ENCODE measurements at places on chromosomes 2 and 18.

DNA sequence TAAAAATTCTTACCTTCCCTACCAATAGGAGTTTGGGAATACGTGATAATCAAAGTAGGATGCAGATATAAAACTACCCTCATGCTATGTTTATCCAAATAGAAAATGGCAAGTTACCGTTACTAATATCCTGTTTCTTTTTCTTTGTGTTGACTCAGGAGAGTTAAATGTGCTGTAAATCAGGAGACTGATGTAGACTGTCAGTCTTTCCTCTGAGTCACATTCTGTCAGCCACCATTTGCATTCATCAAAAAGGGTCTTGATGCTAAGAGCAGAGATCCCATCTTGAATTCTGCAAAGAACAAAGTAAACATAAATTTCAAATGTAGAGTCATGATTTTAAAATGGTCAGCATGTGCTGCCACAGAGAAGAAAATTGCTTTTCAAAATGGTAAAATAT lies 712.8 kb downstream of the SOCS6 start:
- no peak for DNase-seq

- no peak for DNase-seq
Measured at GRCh38 chr18:6569813-6570212, 155.1 kb upstream of the L3MBTL4 start.

DNA sequence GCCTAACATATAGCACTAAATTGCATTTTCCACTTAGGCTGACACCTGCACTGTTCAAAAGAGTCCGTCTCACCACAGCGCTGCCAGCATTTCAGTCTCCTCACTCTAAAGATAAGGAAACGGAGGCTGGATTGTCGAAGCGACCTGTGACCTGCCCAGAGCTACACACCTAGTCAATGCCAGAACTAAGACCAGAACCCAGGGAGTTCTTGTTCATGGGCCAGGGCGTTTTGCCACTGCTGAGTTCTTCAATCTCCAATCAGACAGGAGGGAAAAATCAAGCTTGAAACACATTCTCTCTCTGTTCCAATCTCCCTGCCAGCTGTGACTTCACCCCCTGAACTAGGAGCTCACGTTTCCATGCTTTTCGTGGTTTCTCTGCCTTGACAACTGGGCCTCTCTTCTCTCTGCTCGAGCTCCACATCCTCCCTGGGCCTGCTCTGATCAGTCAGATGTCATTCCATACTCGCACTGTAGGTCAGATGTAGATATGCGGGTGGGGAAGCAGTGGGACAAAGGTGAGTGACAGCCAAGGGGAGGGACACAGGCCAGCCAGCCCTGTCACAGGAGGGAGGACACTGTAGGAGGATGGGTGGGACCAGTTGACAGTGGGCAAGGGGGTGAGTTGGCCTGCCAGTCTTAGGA lies 221.1 kb upstream of the SMAD2 start:
- DNase-seq: no peak

GRCh38 chr2:227054006-227054405 lies 110.0 kb downstream of the COL4A4 start:
- no peak for DNase-seq

DNA sequence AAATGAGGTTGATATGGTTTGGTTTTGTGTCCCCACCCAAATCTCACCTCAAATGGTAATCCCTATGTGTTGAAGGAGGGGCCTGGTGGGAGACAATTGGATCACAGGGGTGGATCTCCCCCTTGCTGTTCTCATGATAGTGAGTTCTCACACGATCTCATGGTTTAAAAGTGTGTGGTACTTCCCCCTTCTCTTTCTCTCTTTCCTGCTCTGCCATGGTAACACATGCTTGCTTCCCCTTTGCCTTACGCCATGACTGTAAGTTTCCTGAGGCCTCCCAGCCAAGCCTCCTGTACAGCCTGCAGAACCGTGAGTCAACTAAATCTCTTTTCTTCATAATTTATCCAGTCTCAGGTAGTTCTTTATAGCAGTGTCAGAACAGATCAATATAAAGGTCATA lies 24.7 kb upstream of the FAM124B start:
- DNase-seq: no peak

- no peak for DNase-seq
Measured at GRCh38 chr2:160490733-160491685, 2.6 kb downstream of the RBMS1 start.

- DNase-seq: no peak
Measured at GRCh38 chr18:73981796-73982195, 165.8 kb downstream of the FBXO15 start.

GRCh38 chr2:64899081-64899865 lies 89.9 kb upstream of the SLC1A4 start:
- no peak for DNase-seq

- no peak for DNase-seq
Measured at GRCh38 chr2:201280191-201281040, 20.1 kb downstream of the CASP8 start.

GRCh38 chr2:45857867-45858520 lies 206.5 kb downstream of the PRKCE start:
- DNase-seq: no peak

GRCh38 chr2:209463835-209464234 lies 40.0 kb downstream of the MAP2 start:
- no peak for DNase-seq

DNA sequence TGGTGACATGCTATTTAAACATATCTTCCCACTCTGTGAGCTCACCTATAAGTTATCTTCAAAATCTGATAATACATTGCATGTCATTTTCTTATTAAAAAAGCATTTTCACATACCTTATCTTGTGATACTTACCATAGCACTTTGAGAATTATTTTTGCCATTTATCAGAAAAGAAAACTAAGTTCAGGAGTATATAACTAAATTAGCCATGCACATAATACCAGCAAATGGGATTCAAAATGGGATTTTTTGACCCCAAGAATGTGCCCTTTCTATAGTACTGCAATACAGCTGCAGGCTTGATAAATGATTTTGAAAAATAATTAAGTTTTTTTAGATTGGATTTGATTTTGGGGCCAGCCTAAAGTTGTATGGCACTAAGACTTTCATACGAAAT lies 41.2 kb downstream of the SLC8A1 start:
- DNase-seq: no peak

DNA sequence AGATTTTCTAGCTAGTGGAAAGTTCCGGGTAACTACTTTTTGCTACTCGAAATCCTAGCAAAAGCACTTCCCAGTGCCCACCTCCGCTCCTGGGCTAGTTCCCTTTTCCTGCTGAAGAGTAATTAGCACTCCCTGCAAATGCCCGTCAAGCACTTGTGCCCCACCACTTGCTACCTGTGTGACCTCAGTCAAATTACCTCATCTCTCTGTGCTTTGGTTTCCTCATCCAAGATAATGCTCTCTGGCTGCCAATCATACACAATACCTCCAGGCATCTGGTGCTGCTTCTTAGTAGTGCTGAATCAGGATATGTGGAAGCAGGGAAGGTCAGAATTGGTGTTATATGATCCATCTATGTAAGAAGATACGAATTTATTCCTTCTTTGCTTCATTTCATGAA lies 102.1 kb upstream of the CDCA7 start:
- no peak for DNase-seq

DNA sequence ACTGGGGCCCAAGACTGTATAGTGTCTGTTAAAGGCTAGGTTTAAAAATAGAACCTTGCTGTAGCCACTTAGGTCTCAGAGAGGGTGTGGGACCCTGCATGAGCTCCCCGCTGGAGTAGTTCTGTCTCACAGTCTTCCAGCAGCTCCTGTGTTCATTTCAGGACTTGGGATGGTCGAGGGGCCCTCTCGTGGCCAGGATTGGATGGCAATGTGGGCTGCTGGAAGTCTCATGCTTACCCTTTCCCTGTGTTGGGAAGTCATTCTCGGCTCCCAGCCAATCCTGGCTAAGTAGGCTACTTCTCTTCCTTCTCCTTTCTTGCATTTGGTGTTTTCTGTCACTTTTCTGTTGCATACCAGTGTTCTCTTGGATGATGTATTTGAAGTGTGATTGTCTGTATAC lies 284.0 kb upstream of the GCFC2 start:
- DNase-seq: no peak

DNA sequence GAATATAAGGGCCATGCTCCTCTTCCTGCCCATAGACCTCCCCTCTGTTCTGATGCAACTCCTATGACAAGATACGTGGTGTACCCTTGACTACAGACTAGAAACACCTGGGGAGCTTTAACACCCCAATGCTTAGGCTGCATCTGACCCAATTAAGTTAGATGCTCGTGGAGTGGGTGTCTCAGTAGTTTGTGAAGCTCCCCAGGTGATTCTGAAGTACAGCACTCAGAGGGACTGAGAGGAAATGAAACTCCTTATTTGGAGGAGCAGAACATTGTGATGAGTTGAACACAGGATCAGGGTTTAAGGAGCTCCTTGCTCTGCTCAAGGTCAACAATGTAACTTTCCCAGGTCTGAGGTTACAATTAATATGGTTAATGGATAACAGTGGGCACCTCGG lies 80.3 kb upstream of the TTC39C start:
- no peak for DNase-seq

DNA sequence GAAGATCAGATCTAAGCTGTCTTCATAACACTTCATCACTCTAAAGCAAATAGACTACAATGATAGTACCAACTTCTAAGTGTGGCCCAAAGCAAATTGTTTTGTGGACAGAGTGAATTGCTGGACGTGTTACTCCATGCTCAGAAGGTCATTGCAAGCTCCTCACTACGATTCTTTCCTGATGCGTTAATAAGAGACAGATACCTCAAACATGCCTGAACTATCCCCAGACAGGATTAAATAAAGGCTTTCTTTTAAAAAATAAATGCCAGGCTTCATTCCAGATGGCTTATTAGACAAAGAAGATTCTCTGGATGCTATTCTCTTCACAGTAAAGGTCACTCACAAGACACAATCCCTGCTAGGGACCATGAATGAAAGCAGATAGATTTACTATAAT lies 621.2 kb downstream of the DCDC2C start:
- DNase-seq: no peak

- DNase-seq: no peak
Measured at GRCh38 chr2:29174937-29175336, 59.7 kb downstream of the CLIP4 start.

- no peak for DNase-seq
Measured at GRCh38 chr2:234947556-234947955, 4.3 kb upstream of the SH3BP4 start.

DNA sequence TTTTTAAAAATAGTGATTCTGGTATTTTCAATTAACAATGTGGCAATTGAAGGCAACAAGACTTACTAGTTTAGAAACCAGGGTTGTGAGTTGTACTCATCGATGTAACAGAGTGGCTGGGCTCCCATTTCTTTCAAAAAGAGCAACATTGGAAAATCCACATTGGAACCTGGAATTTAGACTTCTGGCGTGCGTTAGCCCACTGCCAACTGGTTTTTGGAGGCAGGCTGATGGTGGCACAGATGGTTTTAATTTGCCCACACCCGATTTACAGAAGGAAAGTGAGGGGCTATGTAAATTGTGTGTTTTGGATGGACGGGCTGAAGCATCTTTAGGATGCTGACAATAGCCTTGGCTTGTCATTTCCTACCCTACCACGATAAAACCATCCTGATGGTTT lies 66.3 kb downstream of the TRPM8 start:
- DNase-seq: no peak

GRCh38 chr2:1766851-1767811 lies 22.8 kb upstream of the PXDN start:
- DNase-seq: no peak

GRCh38 chr2:20738772-20739171 lies 71.8 kb downstream of the GDF7 start:
- no peak for DNase-seq

GRCh38 chr18:48548011-48548771 lies 9.4 kb downstream of the CTIF start:
- DNase-seq: no peak

DNA sequence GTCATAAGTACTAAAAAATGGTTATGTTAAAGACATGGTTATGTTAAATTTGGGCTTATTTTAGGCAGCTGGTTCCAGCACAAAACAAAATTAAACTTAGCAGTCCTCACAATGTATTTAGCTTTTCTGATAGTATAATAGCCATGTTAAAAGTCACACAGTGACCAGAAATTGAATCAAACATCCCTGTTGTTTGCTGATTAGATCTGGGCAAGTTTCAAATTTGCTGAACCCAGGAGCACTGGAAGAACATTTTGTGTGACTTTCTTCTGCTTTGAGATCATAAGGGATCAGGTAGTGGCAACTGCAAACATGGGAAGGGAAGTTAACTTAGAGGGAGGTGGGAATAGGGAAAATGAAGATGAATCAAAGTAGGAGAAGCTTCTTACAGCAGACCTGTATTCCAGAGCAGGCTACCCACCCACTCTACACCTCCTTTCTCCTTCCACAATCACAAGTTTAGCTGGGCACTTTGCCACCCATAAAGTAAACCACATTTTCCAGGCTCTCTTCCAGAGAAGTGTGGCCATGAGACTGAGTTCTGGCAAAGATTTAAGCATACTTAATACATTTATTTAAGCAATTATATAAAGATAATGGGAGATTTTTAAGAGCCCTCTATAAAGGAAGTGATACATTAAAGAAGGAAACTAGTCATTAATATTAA lies 616.1 kb upstream of the LRATD1 start:
- no peak for DNase-seq

DNA sequence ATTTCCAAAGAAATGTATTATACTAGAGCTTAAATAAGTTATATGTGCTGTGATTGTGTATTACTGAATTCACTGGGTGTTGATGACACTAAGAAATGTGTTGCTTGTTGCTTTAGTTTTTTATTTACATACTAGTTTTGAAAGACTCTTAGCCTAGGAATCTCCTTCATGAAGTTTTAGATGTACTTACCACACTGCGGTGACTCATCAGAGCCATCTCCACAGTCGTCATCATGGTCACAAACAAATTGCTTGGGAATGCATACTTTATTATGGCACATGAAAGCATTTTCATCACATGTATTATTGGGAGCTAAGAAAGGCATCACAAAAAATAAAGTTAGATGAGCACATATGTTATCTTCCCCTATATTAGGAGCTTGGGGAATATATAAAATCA lies 1624.2 kb downstream of the LRP1B start:
- DNase-seq: no peak

- no peak for DNase-seq
Measured at GRCh38 chr18:60113396-60113795, 213.6 kb downstream of the PMAIP1 start.

DNA sequence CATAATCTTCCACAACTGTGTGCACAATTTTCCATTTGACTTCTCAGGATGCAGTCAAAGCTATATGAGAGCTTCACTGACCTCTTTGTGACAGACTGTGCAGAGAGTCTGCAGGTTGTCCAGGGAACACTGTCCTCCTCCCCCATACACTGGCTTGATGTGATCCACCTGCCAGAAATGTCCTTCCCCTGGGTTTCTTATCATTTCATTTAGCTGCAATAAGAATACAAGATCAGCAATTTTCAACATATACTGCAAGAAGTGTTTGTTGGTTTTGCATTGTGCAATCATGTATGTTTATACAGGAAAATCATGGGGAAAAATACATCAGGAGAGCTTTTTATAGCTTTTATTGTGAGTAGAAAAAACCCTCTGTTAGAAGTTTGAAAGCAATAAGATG lies 150.7 kb downstream of the RAB3GAP1 start:
- DNase-seq: no peak

Data from stimulated activated CD8-positive, alpha-beta memory T cell treated with anti-CD3 and anti-CD28 coated beads, Interleukin-4, amount 100 ng/mL, for 1 hour (primary cell).